Thymus (tissue), 14 donors: ENCODE measurements at places on chromosomes 7 and 10.

- DNase-seq, result no peak
These were observed 66.4 kb downstream of the MGAM2 start for GRCh38 chr7:142177869-142178268.

- no peak for DNase-seq
These were observed 2.9 kb downstream of the ELFN1 start for GRCh38 chr7:1672851-1673486.

GRCh38 chr10:944034-944831, 12.7 kb upstream of the LARP4B start:
- no peak for DNase-seq

GRCh38 chr7:19397911-19398310, 252.7 kb upstream of the FERD3L start:
- DNase-seq, result no peak

DNA sequence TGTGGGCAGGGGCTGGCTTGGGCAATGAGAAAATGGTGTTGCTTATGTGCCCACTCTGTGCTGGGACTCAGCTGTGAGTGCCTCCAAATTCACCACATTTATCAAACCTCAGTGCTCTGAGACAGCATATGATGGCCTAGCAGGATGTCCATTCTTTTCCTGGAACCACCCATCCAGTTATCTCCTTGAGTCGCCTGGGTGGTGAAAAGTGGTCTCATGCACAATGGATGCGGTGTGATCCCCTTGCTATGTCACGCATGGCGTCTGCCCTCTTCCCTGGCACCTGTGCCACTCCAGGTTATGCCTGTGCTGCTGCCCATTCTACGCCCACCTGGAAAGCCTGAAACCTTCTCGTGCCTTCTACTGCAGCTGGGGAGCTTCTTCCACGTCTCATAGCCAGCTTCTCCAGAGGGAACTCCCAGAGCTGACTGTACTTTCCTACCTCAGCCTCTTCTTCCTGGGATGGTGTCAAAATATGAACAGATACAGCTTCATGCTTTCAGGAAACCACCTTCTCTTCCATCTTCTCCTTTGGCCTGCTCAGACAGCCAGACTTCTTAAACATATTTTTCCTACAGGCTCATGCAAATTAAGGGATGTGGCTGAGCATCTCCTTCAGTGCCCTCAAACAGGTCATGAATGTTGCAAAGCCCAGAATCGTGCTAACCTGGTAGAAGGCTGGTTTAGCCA, 147.3 kb downstream of the PFKFB3 start:
- no peak for DNase-seq

- DNase-seq, result no peak
These were observed 9.4 kb downstream of the TMEM106B start for GRCh38 chr7:12220389-12221046.

DNA sequence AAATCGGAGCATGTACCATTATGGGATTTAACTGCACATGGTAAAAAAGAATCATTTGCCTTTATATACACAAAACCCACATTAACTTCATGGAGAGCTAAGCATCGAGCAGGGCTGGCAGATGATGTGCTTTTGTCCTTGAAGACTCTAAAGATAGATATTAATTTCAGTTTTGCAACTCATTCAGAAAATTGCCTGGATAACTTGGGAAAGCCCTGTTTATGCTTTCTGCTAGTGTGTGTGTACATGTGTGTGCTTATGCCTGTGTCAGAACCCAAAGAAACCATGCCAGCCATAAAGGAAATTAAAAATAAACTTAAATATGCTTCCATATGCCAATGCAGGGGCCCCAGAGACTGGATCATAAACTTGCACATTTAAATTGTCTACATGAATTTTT, 640.0 kb downstream of the PARD3 start:
- DNase-seq, result no peak
